ENCODE measurements at places on chromosomes 2 and 18.

DNA sequence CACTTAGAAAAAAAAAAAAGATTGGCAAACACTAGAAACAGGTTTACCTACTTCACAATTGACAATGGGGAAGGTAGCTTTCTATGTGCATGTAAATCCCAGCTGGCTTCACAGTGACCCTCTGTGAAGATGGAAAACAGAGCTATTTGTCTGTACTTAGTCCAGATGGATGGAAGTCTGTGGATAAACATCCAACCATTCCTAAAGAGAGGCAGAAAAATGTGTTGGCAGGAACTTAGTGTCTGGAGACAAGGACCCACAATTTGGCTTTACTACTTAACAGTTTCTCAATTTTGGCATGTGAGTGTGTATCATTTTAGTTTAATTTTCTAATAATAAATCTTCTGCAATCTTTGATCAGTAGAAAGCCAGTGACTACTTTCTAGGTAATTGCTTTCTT, 154.4 kb downstream of the RAD51AP2 start:
- no peak for DNase-seq

- no peak for DNase-seq
These were observed 384.9 kb upstream of the NXPH2 start for GRCh38 chr2:139165041-139165440.

DNA sequence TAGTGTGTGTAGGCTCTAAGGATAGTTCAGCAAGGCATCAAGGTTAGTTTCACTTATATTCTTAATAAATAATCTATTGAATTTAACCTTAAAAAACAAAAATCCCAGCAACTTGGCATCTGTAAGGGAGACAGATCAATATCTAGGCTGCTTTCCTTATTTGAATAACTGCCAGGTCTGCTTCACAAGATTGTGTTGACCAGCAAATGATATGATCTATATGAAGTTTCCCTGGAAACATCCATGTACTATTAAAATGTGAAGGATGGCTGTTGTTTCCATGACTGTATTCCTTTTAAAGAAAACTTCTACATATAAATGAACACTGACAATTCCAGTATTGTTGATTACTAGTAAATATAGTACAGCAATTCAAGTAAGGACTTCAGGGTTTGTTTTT, 109.4 kb downstream of the SPTBN1 start:
- no peak for DNase-seq

GRCh38 chr2:62197011-62197924, 1.4 kb downstream of the B3GNT2 start:
- DNase-seq, result no peak

Data from activated CD8-positive, alpha-beta memory T cell treated with anti-CD3 and anti-CD28 coated beads for 4 hours (primary cell).